ENCODE measurements at places on chromosomes 7 and 10.

DNA sequence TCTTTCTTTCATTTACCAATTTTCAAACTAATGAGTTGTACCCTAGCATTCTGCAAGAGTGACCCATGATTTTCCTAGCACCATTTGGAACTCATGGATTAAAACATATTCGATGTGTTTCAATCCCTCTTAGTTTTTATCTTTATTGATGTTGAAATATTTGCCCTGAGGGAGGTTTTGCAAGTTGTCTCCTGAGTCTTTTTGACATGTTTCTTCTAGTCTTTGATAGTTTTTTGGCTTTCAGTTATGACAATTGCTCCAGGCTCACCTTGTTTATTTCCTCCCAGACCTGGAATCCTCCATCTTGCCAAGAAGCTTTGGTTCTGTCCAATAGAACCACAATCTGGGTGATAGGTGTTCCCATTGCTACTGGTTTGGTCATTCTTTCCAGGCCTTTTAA lies 327.8 kb downstream of the WDR11 start:
- no peak for DNase-seq

DNA sequence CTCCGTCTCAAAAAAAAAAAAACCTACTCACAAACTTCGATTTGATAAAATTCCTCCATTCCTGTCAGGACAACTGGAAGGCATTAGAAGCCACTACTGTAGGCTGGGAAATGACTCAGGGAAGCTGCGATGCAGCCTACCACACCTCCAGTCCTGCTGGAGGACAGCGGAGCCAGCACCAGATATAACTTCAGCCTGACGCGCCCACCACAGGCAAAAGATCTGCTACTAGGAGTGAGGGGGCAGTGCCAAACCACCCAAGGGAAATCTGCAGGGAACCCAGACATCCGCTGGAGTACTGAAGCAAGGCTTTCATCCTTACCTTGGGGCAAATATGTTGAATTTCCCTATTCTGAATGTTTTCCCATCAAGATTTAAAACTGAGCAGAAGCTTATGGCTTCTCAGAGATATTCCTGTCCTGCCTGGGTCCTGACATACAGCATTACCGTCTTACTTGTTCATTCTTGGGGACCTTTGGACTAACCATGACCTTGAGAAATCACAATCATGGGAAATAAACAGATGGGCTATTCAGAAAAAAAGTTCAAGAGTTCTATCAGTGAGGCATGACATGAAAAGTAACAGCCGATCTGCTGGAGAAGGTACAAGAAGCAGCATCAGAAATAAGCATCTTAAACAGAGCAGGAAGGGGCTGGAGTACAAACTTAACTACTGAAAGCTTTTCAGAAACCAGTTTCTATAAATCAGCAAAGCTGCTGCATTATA lies 20.4 kb downstream of the BCCIP start:
- no peak for DNase-seq

DNA sequence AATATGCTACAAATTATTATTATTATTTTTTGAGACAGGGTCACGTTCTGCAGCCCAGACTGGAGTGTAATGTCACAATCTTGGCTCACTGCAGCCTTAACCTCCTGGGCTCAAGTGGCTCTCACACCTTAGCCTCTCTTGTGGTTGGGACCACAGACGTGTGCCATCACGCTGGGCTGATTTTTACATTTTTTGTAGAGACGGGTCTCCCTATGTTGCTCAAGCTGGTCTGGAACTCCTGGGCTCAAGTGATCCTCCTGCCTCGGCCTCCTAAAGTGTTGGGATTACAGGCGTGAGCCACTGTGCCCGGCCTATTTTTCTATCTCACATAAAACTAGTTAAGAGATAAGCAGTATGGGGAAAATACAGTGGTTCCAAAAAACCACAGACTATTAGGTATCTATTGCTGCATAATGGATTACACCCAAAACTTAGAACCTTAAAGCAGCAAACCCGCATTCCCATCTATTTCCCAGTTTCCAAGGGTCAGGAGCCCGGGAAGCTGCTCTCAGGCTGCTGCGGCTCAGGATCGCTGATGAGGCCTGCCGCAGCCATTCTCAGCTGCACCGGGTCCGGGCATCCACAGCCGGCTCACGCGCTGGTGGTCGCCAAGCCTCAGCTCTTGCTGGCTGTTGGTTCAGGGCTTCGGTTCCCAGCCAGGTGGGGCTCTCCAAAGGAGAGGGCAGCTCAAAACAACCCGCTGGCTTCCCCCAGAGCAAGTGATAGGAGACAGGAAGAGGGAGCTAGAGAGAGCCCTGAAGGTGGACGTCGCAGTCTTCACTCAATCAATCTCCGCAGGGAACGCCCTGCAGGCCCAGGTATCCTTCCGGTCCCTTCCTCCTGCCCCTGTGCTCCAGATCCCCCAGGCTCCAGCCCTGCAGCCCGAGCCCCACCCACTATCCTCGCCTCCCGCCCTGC lies 128.2 kb downstream of the UBE2H start:
- DNase-seq = peak; percentile 32

DNA sequence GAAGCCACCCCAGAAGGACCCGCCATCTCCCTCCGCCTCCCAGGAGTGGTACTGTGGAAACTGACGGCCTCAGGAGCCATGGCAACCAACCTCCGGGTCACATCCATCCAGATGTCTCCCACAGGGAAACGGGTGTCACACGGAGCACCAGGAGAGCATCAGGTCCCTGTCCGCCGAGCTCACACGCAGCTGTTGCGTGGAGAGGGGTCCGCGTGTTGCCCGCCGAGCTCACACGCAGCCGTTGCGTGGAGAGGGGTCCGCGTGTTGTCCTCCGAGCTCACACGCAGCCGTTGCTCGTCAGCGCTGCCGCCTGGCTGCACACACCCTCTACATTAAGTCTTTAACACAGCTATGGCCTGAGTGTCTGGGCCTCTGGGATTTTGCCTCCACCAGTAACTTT lies 311.1 kb upstream of the SHH start:
- no peak for DNase-seq

DNA sequence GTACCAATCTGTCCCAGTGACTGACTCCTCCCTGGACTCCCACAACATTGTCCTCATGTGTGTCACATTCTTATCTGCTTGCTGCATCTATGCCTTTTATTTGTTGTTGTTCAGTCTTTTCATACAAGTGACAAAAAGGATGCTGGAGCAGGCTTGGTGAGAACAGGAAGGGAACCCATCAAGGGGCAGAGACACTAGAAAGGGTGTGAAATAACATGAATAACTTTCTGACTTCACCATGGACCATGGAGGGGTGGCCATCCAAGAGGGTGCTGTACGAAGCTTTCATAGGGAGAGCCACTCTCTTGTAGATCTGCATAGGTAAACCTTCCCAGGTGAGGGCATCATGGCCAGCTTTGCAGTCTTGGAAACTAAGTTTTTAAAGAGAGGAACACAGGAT lies 14.5 kb downstream of the GIMAP8 start:
- peak; percentile 25 for DNase-seq

DNA sequence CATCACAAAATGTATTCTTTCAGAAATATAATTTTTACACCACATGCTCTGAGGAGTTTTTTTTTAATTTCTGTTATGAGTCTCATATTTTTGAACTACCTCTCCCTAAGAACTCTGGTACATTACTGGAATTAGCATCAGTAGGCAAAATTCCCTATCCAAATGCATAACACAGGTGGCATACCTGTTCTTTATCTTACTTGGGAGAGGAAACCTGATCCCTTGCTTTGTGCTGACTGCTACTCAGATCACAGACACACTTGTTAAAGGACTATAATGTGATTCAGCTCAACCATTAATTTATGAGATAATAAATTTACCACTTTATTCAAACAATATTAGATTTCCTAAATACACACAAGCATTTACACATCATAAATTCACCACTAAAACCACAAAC lies 617.2 kb downstream of the GRM8 start:
- no peak for DNase-seq

Data from CD4-positive, alpha-beta T cell treated with Interleukin-17A for 1 hour (primary cell).